NCI-H1092 treated with DMSO at 0.1 percent for 48 hours (cell line): ENCODE measurements at places on chromosomes 5 and 9.

GRCh38 chr5:115657125-115657880 is 31.5 kb upstream of the TMED7 start:
- DNase-seq, result no peak

- no peak for DNase-seq
These were observed 122.3 kb downstream of the MTRR start for GRCh38 chr5:7991125-7991821.

DNA sequence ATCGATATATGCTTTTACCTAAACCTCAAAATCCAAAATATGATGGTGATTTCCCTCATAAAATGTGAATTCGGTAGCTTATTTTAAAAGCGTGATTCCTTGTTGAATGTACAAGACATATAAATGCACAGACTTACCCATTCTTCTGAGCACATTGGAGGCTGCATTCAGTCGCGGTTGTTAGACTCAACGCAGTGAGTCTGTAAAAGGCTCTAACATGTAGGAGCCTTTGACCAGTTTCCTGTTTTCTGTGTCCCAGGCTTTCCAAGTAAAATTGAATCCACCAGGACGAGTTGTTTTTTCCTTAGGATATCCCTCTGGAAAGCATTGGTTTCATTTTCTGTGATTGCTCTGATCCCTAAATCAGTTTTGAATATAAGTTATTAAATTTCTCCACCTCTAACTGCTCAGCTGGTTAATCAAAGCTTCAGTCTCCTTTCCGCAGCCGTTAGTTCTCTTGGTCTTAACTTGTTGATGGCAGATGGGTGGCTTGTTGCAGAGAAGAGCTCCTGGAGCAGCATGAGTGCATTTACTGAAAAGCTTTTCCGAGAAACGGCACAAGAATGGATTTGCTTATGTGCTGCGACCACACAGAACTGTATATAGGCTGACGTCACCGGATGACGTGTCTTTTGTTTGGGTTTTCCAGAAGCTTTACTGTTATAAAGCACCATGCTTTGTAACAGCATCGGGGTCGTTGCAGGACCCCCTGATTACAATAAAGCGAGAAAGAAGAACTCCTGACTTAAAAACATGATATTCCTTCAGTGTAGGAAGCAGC is at the start of gene LRRTM2:
Gene LRRTM2, minus strand, starts transcription at position 565 of the 781 bp plus-strand sequence. Its CDS starts 424 bp downstream, at position 141.
- DNase-seq, result peak; percentile 56

GRCh38 chr5:141492168-141492885 is 3.4 kb downstream of the PCDHGC5 start:
- DNase-seq, result no peak

DNA sequence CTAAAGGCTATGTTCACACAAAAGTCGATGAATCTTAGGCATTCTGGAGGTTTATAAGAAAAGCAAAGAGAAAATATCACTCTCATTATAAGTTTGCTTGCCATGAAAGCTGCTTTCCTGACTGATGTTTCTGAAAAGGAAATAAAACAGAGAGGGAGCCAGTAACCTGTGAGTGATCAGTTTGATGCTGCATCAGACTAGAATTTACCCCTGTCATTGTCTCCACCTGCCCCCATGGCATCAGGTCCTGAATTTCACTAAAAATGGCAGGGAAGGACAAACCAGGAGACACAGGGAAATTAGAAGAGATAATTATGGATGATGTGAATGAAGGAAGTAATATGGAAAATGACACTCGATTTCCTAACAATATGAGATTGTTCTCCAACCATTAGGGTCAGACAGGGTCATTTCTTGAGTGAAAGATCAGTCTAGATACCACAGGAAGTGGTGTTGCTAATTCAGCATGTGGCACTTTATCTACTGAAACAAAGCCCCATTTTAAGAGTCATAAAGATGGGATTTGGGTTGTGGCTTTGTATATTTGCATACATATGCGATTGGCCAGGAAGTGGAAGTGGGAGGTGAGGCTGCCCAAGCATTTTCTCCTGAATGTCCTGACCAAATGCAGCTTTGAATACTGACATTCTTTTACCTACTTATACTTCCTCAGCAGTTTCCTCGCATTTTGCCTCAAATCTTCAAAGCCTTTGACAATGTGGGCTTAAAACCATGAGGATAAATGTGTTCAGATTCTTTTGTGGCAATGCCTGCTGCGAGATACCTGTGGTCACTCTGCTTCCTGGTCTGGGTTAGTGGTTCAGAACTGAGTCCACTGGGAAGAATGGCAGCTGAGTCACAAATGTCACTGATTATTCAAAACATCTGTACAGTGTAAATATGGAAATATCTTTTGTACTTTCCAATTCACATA is 29.7 kb downstream of the MEGF10 start:
- no peak for DNase-seq

GRCh38 chr5:113614191-113614590 is 100.7 kb downstream of the YTHDC2 start:
- no peak for DNase-seq

- DNase-seq, result no peak
These were observed 135.5 kb downstream of the PAX5 start for GRCh38 chr9:36898431-36899020.

DNA sequence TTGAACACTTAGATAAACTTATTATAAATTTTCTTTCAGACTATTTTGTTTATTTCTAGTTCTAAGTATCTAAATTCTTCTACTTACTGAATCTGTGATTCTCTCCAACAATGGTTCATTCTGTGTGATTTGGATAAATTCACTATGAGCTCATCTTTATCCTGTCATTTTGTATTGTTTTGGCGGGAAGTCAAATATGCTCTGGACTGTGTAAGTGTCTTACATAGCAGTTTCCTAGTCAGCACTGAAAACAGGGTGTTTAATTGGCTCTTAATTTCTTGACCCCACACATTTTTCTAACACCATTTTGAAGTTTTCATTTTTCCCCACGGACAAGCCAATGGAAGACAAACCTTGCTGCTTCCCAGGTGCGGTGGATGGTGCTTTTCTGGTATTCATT is 207.0 kb upstream of the ACO1 start:
- DNase-seq, result no peak

- DNase-seq, result no peak
These were observed 20.6 kb downstream of the GLRX start for GRCh38 chr5:95801961-95802360.

GRCh38 chr5:154754460-154755360 is 467 bp upstream of the LARP1 start:
- peak; percentile 95 for DNase-seq

- DNase-seq, result no peak
These were observed 163.3 kb upstream of the DAPK1 start for GRCh38 chr9:87334366-87334765.

DNA sequence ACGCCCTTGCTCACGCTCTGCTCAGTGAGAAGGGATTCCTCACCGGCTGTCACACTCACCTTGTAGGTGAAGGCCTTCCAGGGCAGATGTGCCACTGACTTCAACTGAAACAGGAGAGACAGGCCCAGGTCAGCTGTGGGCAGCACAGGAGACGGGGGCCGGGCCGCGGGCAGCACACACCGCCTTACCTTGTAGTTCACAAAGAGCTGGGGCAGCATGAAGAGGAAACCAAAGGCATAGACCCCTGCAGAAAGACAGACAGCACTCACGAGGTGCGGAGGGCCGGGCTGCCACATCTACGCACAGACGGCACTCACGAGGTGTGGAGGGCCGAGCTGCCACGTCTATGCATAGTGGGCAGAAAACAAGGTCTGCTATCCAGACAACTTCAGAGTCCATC is 23.3 kb downstream of the CLPTM1L start:
- no peak for DNase-seq

DNA sequence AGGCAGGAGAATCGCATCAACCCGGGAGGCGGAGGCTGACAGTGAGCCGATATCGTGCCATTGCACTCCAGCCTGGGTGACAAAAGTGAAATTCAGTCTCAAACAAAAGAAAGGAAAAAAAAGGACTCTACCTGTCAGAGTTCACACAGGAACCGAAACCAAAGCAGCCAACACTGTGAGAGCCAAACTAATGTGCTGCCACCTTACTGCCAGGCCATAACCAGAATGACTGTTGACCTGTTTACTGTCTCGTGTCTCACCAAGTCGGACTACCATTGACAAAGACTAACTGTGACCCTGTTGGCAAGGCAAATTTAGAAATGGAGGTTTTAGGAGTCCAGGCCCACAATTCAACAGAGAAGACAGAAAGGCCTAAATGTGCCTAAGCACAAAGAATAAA is 112.4 kb downstream of the ANXA2R start:
- DNase-seq, result no peak

DNA sequence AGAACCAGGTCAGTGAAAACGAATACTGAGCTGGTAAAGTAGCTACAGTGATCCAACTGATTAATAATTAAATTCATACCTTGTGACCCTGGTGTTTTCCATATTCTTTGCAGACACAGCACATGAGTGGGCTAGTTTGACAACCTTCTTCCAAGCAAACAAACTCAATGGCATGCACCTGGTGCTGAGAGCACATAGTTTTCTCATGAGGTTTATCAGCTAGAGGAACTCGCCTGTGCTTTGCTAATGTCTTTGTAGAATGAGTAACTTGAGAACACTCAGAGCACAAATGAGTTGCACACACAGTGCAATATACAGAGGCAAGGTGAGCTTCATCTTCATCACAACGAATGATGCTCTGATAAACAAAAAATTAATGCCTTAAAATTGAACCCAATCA is 12.6 kb downstream of the TRIM23 start:
- DNase-seq, result peak; percentile 26

DNA sequence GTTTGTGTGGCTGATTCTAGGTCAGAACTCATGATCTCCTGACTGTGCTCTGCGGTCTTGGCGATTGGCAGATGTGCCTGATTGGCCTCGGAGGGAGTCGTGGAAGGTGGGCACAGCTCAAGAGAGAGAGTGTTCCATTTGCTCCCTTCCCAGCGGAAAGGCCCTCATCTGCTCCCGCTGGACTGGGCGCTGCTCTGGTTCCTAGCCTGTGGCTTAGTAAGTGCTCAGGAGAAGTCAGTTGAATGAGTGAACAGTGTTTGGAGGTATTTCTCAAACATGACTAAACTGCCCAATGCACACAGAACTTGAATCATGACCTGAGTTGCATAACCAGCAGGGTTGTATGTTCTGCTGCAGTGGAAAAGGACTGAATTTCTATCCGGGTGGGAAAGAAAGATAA is 120.2 kb upstream of the PITX1 start:
- DNase-seq, result no peak

DNA sequence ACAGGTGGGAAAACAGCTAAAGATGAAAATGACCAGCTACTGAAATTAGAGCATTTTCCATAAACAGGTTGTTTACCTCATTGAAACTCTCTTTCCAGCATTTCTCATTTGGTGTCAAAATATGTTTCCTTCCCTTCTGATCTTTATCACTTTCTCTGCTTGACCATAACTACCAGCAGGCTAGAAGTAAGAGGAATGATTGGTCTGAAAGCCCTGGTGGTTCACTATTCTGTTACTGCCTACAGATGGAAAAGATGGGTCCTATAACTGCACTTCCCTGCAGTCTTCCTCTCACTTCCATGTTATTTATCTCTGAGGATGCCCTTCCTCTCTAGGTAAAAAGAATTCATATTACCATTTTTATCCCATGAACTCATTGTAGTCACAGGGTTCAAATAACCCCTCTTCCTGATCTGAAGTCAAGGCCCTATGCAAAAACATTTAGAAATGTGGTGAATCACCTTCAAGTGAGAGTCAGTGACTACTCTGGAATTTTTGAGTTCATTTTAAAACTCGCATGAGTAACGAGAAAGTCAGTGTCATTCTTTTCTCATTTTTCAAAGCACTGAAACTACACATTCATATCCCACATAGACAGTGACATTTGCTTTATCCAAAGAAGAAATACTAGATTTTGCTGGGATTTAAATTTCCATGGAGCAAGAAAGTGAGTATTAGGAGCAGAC is 51.7 kb downstream of the ZNF474 start:
- no peak for DNase-seq

DNA sequence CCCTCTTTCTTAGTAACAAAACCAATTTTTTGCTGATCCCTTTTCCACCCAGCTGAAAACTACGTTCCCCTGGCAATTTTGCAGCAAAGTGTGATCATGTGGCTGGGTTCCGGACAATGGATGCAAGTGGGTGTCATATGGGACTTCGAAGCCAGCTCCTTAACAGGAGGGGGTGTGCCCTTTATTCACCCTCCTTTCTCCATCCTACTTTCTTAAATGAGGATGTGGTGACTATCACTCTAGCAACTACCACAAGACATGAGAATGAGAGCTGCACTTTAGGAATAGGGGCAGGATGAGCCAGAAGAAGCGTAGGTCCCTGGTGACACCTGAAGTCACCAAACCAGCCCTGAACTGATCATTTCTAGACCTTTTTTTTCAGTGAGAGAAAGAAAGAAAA is 58.9 kb downstream of the IRF1 start:
- DNase-seq, result no peak

DNA sequence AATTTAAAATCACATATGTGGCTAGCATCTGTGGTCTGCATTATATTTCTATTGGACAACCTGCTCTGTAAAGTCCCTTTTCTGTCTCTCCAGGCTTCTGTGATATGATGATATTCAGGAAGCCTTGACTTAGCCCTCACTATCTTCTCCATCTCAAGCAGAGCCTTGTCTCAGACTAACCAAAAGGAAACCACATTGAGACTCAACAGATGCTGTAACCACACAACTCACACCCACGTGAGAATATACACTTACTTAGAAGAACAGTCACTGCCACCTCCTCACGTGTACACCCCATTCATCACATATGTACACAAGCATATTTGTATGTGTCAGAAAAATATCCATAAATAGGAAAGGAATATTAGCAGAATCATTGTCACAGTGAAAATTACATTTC is 33.6 kb downstream of the HTR4 start:
- DNase-seq, result no peak

DNA sequence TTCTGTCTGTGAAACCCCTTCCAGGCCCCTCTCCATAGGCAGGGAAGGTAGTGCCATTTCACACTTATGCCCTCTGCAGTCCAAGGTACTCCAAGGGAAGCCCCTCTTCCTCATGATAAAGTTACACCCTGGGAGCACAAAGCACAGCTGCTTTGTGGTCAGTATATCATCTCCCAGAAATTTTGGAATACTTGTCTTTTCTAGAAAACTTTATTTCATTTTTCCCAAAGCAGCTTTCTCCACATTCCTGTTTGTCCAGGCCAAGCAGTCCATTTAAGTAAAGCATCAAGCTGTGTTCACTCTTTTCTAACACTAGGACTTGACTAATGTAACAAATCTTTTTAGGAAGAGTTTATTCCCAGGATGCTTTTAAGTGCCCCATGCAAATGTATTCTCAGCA is 371.8 kb upstream of the RGMB start:
- DNase-seq, result no peak

GRCh38 chr5:172007175-172008110 is 1.0 kb upstream of the FBXW11 start:
- peak; percentile 26 for DNase-seq

DNA sequence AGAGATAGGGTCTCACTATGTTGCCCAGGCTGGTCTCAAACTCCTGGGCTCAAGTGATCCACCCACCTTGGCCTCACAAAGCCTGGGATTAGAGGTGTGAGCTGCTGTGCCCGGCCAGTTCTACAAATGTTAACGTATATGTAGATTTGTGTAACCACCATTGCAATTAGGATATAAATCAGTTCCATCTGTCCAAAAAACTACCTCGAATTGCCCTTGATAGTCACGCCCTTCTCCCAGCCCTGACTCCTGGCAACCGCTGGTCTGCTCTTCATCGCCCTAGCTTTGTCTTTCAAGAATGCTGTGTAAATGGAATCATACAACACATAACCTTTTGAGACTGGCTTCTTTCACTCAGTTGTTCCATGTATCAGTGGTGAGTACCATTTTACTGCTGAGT is 46.1 kb upstream of the PPARGC1B start:
- DNase-seq, result no peak

GRCh38 chr5:10527281-10527950 is 36.5 kb upstream of the ANKRD33B start:
- no peak for DNase-seq
